ENCODE measurements at places on chromosomes 2 and 18.

GRCh38 chr2:223952280-223952968, 4.8 kb upstream of the MRPL44 start:
- DNase-seq, result no peak

DNA sequence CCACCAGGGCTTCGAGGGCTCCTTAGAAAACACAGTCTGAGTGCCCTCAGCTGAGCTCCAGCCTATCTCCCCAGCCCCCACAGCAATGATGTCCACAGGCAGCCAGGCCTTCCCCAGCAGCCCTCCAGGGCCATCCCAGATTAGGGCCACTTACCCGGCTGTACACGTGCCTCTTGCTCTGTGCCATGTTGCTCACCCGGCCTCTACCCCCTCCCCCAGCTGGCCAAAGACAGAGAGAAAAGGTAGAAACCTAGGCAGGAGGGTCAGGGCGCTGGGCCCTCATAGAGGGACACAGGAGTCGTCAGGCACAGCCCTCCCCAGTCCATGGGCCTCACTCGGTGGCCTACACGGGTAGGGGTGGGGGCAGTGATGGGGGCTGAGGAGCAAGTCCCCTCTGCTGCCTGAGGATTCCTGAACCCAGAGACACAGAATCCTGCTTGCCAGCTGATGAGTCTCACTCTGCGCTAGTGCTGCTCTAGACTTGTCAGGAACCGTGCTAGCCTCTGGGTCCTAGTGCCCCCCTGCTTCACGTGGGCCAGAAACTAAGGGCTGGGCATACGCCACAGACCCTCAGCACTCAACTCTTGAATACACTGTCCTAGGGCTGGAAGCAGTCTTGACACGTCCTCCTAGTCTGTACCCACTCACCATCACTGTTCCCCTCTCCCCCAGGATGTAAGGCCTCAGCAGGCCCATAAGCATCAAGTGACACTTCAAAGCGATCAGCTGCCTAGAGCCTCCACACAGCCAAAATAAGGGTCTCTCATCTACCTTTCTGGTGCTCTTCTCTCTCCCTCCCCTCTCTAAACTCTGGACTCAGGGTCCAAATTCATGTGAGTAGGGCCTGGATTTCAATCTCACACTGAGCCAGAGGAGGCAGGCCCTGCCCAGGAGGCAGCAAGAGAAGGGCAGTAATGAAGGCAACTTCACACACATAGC, at the start of gene DCTN1:
TSS of gene DCTN1 (minus strand) at position 461 of the 939 bp plus-strand sequence. CDS start at position 187, 274 bp downstream.
- DNase-seq, result no peak

GRCh38 chr2:163210430-163210918, 371.9 kb upstream of the KCNH7 start:
- no peak for DNase-seq

- no peak for DNase-seq
Measured at GRCh38 chr2:2633017-2633416, 301.9 kb upstream of the MYT1L start.

DNA sequence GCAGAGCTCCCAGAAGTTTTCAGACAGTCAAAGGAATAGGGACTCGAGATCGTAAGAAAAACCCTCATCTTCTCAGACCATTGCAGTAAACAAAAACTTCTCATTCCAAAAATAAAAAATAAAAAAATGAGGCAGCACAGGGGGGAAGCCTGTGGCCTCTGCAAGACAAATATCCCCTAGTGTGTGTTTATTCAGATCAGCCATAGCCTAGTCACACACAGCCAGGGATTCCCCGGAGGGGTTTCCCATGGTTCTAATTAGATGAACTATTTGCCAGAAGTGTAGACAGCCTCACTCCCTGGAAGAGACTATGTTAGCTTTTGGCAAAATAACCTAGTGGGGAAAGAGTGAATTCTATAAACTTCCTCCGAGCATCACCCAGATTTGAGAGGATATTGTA, 122.9 kb upstream of the KLF7 start:
- no peak for DNase-seq

DNA sequence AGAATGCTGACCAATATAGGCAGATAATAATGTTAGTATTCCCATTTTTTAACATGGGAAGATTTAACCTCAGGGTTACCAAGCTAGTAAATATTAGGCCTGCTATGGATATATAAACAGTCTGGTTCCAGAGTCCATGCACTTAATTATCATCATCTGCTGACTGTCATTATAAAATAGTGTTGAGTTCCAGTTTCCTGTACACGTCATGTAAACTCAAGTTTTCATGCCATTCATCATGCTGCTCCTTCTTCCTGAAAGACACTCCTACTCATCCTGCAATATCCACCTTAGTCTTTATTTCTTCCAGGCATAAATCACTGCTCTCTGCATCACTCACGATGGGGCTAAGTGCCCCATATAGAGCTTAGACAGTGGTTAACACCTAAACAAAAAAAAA, 420.8 kb upstream of the SPHKAP start:
- no peak for DNase-seq
